ENCODE measurements at places on chromosomes 5 and 9.

DNA sequence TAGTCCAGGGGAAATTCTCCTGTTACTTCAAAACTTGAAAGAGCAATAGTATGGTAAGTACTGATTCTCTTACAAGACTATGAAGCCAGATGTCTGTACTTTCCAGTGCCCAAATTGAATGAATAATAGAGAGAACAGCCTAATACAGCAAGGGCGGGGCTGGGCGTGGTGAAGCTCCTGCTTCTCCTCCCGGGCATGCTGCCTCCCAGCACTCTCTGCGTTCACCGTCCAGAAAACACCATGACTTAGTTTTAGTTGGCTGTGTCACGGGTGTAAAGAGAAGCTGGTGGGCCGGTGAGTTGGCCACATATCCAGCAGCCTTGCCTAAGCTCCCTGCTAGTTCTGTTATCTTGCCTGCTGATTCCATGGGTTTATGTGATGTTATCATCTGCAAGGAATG is 40.7 kb upstream of the ADAMTS2 start:
- DNase-seq = no peak

- no peak for DNase-seq
These were observed 40.0 kb downstream of the FANCC start for GRCh38 chr9:95277509-95277908.

DNA sequence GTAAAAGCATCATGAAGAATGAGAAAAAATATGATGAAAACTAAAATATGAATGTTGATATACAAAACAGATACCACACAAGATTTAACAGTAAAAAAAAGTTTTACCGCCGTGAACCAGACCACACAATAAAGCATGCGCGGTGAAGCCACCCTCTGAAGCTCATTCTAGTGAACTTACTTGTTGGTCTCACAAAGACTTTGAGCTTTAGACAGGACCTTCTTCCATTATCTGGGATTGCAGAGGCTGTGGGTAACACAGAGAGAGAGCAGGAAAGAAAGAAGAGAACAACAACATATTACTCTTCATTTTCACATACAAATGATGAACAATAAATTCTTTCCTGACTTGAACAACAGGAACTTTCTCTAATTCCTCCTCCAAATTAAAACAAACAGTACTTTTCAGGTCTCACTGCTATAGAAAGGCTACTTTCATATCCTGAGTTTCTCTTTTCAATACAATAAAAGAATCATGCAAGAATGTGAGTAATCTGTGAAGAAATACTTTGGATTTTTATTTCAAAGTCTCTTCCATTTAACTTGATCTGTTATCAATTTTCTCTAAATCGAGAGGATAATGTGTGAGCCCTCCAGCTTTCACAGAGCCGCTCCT is 283.1 kb downstream of the EFNA5 start:
- DNase-seq = no peak

DNA sequence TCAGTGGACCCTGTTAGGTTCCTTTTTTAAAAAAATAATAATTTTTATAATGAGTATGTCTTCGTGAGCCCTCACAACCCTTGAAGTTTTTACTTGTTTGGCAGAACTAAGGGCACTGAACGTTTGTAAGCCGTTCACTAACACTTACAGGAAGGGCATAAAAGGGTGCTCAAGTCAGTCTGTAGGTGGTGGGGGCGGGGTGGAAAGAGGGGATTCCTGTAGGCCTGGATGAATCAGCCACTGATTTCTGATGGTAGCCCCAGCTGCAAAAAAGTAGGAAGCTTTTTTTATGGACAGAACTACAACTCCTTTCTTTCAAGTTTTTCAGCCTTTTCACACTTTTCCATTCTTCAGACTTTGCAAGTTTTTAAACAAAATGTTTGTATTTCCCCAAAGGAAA is 35.8 kb downstream of the PIK3R1 start:
- DNase-seq = no peak

DNA sequence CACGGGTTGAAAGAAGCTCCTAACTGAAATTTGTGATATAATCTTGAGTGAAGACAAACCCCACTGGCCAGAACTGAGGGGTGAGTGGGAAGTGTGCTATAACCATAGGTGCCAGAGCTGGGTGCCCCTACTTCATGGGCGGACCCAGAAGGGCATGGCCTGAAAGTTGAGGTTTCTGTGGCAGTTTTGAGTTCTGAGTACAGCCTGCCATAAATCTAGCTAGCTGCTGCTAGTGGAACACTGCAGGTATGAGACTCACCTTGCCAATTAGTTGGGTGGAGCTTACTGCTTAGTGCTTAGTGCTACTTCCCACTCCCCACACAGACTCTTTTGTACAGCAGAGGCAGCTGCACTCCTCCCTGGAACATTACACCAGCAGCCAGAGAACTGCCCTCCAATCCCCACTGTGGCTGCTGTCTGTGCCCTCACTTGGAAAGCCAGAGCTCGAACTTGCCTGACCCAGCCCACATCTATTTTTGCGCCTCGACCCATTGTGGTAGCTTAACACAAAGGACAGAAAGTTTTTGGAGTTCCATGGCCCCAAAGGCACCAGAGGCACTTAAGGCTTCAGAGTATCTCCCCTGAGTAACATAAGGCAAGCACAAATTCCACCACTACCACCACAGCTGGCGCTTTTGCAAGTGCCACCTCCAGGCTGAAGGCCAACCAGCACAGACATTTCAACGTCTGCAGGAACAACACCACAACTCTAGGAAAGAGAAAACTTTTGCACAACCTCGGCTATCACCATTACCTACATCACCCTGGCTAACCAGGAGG is 27.1 kb upstream of the PTGER4 start:
- no peak for DNase-seq

DNA sequence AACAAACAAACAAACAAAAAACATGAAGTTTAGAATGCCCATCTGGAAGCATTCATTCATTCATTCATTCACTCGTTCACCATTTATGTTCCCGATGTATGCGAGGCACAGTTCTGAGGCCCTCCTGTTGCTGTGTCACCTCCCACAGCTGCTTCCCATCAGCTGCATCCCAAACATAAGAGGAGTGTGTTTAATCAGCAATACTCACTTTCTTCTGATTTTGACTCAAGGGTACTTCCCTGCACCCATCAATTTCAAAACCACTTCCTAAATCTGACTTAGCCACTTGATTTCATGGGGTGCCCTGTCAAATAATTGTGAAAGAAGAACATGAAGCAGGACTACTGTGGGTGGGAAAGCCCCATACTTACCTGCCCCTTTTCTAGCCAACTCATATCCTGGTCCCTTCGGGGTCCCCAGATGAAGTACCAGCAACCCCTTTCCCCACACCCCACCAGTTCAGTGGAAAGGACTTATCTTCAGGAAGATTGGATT is 128.0 kb upstream of the IL12B start:
- DNase-seq = no peak

GRCh38 chr9:38389313-38389712 is 3.2 kb upstream of the ALDH1B1 start:
- DNase-seq = no peak

GRCh38 chr5:98585661-98586310 is 187.7 kb upstream of the RGMB start:
- no peak for DNase-seq

DNA sequence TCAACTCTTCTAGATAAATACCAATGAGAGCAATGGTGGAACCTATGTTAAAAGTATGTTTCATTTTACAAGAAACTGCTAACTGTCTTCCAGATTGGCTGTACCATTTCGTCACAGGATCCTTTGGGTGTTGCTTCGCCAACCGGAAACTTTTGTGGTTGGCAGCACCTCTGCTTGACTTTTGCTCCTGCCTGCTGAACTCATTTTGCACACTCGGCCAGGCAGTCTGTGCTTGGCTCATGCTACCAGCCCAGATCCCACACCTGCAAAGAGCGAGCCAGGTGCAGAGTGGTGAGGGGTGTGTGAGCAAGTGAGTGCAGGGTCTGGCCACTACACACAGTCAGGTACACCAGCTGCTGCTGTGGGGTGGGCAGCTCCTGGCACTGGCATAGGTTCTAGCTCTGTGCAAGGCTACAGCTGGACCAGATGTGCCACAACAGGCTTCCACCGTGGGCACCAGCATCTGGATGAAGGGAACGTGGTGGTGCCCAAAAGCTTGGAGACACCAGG is 422.3 kb downstream of the PRR16 start:
- no peak for DNase-seq

- no peak for DNase-seq
These were observed 167.4 kb downstream of the ELAVL2 start for GRCh38 chr9:23658376-23659258.

GRCh38 chr5:16497546-16497945 is 31.9 kb upstream of the ZNF622 start:
- DNase-seq = no peak

DNA sequence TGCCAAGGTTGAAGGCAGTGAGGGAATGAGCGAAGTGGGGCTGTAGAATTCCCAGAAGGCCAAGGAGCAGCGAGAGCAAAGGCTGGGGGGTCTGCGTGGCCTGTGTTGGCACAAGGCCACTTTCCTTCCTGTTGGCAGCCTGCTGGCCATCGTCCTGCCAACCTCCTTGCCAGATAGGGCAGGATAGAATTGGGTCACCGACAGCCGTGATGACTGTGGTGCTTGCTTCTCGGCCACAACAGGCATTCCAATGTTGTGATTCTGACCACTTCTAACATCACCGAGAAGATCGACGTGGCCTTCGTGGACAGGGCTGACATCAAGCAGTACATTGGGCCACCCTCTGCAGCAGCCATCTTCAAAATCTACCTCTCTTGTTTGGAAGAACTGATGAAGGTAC is 18.9 kb downstream of the TRIP13 start:
- no peak for DNase-seq

DNA sequence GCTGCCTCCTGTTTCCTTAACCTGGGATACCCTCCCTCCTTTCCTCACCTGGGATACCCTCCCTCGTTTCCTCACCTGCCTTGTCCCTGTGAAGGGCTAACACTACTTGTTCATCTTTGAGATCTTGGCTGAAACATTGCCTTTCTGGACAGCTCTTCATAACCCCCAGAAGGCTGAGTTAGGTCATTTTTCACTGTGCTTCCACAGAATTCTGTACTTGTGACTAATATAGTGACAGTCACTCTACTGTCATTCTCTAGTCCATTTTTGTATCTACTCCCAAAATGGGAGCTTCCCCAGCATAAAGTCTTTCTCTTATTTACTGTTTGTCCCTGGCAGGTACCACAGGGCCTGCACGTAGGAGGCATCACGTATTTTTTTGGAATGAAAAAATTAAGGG is 21.5 kb upstream of the DAB2 start:
- no peak for DNase-seq

DNA sequence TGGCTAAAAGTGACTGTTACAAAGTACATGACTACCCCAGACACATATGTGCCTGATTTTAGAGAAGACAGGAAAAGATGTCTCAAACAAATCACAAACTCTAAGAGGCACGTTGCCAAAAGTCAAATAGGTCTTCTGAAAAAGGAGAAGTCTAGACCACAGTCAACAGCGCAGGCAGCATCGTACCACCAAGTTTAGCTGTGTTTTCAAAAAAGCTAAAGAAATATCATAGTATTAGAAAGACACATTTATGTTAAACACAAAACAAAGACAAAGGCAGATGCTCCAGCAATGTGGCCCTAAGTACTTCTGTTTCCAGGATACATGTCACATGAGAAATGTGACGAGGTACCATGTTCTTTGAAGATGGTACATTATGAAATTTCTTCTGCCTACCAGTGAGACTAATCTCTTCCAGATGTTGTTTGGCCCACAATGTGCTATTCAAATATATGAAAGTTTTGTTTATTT is 43.5 kb downstream of the LPAR1 start:
- DNase-seq = no peak

DNA sequence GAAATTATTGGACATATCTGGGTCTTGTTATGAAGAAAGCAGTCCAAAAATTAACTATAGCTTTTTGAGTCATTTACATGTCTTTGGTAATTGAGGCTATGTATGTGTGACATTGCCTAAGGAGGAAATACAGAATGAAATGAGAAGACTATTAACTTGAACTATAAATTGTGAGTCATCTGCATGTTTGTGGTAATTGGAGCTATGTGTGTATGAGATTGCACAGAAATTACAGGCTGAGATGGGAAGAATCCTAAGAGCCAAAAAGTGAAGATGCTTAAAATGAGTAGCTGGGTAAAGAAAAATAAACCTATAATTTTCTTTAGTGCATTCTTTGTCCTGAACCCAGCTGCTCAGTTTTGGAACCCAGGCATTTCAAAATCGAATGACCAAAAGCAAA is 747.6 kb upstream of the EDIL3 start:
- DNase-seq = no peak

DNA sequence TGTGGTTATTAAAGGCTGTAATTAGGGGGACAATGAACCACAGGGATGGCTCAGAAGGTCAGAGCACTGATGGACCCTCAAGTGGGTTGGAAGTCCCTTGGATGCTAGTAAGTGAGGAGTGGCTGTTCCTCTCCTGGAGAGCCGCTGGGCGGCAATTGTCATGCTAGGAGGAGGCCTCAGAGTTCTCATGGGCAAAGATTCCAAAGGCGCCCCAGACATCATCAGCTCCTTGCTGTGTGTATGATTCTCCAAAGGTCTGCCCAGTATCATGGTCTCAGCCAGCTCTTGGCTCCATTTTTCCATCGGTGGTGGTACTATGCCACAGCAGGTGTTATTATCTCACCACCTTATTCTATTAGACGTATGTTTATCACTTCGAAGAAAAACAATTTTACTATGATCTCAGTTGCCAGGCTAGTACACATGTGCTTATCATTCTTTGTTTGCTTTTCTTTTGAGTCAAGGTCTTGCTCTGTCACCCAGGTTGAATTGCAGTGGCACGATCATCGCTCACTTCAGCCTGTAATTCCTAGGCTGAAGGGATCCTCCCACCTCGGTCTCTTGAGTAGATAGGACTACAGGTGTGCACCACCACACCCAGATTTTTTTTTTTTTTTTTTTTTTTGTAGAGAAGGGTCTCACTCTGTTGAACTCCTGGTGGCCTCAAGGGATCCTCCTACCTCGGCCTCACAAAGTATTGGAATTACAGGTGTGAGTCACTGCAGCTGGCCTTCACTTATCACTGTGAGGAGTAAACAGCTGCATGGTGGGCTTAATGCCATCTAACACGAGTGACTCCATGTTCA is 46.8 kb downstream of the EXOSC2 start:
- DNase-seq = no peak

- no peak for DNase-seq
These were observed 206.1 kb downstream of the CHSY3 start for GRCh38 chr5:130110328-130110727.

DNA sequence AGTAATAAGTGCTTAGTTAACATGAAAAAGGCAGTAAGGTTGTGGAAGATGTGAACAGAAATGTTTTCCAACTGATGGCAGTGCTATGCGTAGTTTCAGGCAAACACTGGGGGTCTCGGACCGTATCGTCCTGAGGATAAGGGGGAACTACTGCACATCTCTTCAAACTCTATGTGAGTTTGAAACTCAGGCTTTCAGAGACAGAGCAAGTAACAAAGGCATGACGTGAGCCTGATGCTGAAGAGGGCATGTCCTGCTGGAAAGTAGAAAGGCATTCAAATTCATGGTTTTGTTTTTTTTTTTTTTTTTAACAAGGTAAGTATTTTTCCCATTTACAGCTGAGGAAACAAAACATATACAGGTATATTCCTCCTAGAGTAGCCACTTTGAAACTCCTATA is 59.9 kb downstream of the TRIM36 start:
- DNase-seq = no peak

Data from activated gamma-delta T cell (primary cell).